ENCODE measurements at places on chromosomes 3 and 15.
A peak's percentile ranks its signal among the peaks of the same experiment; 100 is the strongest.

- H3K4me3 ChIP-seq: no peak overlapping the region
- DNase-seq: peak; percentile 48
- H3K27ac ChIP-seq: no peak overlapping the region
- H3K36me3 ChIP-seq: no peaks in the 10 kb centered on the region
- peaks cover 8% of the 10 kb centered on the region for H3K4me1 ChIP-seq
- H3K27me3 ChIP-seq: no peaks in the 10 kb centered on the region
Measured at GRCh38 chr3:177201700-177202397, 4.6 kb upstream of the TBL1XR1 start.

DNA sequence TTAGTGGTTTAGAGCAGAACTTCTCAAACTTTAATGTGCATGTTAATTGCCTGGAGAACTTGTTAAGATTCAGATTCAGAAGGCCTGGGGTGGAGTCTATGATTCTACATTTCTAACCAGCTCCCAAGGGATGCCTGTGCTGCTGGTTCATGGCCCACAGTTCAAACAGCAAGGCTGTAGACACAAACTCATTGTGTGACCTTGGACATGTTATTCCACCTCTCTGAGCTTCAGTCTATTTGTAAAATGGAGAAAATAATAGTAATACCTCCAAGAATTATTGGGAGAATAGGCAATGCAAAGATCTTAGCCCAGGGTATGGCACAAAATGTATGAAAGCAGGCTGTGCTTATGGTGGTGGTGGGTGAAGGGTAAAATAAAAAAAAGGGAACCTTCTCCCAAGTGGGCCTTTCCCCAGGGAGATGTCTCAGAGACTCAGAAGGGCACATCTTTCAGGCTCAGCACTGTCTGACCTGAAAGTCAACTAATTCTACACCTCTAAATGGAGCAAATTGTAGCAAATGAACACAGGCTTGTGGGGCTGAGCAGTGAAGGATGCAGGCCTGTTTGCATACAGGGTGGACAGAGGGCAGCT is 176.0 kb upstream of the TRIM42 start:
- H3K36me3 ChIP-seq: no peaks in the 10 kb centered on the region
- H3K27ac ChIP-seq: no peak overlapping the region
- H3K4me1 ChIP-seq: no peaks in the 10 kb centered on the region
- H3K27me3 ChIP-seq: no peaks in the 10 kb centered on the region
- no peak overlapping the region for H3K4me3 ChIP-seq

GRCh38 chr3:177828208-177828565 is 630.9 kb upstream of the TBL1XR1 start:
- no peak overlapping the region for H3K4me3 ChIP-seq
- peak overlapping the region; percentile 39 for H3K27ac ChIP-seq
- DNase-seq: no peak
- peaks cover 24% of the 10 kb centered on the region for H3K4me1 ChIP-seq
- no peaks in the 10 kb centered on the region for H3K27me3 ChIP-seq

- H3K4me3 ChIP-seq: no peak overlapping the region
- H3K27me3 ChIP-seq: no peaks in the 10 kb centered on the region
- DNase-seq: peak; percentile 77
- peaks cover 53% of the 10 kb centered on the region for H3K36me3 ChIP-seq
- H3K27ac ChIP-seq: peak overlapping the region; percentile 43
Measured at GRCh38 chr3:46998121-46998851, 18.8 kb downstream of the NBEAL2 start.

- DNase-seq: no peak
- no peaks in the 10 kb centered on the region for H3K27me3 ChIP-seq
- H3K4me1 ChIP-seq: no peaks in the 10 kb centered on the region
Measured at GRCh38 chr15:65937476-65937875, 68.2 kb downstream of the RAB11A start.

All from large intestine (tissue), 12 donors.